Testis (tissue), 5 donors: ENCODE measurements at places on chromosomes 3 and 15. TPM values are rescaled to one million over a fixed set of nuclear protein-coding genes. Genes with fewer than 3 reads are reported as not detected.

The AGBL1 gene
- total RNA-seq: 0.37 TPM

The CSPG5 gene
- total RNA-seq: 2.7 TPM

The LRRC31 gene
- 0.19 TPM for total RNA-seq

The CCDC39 gene
- total RNA-seq: 3.5 TPM

The CPNE9 gene
- total RNA-seq: 0.31 TPM

The STRIT1 gene
- not detected for total RNA-seq

The MYZAP gene
- total RNA-seq: 3.3 TPM

The GNAT1 gene
- total RNA-seq: 0.93 TPM

The EOMES gene
- 0.93 TPM for total RNA-seq

The CELSR3 gene
- 17.5 TPM for total RNA-seq
